ENCODE measurements at places on chromosomes 5 and 9.

DNA sequence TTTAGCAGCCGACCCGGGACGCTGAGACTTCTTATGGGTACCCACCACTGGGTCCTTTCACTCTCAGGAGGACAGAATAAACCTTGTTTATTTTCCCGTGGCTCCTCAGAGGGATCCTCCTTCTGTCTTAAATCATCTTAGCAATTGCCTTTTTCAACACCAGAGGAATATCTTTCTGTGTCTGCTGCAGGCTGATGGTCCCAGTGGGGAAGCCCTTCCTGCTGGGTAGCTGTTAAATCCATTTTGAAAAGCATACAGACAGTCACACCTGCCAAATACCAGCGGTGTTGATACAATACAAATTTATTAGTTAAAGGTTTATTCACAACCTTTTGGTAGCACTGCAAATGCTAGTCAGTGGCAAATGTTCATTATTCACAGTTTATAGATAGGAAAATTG is 222.9 kb downstream of the AOPEP start:
- DNase-seq = no peak

GRCh38 chr9:108136656-108137055 is 647.1 kb upstream of the KLF4 start:
- DNase-seq = no peak

DNA sequence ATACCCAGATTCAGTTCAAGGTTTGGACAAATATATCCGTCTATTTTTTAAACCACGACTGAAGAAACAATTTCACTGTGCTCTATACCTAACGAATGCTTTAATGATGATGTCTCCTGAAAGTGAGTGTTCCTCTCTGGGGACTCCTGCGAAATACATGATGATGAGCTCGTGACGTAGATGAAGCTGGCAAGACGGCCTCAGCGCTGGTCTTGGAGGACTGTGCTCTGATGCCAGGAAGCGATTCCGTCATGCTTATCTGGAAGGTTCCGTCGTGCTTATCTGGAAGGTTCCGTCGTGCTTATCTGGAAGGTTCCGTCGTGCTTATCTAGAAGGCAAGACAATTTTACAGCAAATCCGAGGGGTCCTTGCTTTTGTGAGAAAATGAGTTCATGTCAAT is 250.8 kb upstream of the IRX2 start:
- DNase-seq = no peak

DNA sequence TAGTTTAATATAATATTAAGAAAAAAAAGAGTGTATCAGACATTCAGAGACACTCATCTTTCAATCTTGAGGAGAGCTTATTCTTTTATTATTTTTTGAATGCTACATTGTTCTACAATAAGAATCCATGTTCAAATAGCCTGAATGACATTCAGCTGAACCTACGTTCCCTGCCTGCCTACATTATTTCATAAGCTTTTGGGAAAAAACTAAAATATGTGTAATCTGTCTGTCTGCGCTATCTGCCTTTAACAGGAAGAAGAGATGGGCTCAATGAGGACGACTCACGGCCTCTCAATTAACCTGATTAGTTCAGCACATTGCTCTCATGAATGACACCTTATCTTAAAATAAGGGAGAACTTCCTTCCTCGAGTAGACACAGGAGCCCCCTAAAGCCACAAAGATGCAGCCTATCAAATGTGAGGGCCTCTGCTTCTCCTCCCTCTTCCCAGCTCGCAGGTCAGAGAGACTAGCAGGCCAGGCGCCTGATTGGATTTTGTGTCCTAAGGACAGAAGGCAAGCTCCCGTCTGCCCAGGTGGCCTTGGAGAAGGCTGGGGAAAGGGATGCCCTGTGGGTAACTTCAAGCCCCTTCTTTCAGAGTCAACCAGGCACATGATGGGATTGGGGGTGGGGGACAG is 37.8 kb downstream of the EBF1 start:
- no peak for DNase-seq

- no peak for DNase-seq
Observed at GRCh38 chr5:125148706-125149105, 402.3 kb upstream of the ZNF608 start.

DNA sequence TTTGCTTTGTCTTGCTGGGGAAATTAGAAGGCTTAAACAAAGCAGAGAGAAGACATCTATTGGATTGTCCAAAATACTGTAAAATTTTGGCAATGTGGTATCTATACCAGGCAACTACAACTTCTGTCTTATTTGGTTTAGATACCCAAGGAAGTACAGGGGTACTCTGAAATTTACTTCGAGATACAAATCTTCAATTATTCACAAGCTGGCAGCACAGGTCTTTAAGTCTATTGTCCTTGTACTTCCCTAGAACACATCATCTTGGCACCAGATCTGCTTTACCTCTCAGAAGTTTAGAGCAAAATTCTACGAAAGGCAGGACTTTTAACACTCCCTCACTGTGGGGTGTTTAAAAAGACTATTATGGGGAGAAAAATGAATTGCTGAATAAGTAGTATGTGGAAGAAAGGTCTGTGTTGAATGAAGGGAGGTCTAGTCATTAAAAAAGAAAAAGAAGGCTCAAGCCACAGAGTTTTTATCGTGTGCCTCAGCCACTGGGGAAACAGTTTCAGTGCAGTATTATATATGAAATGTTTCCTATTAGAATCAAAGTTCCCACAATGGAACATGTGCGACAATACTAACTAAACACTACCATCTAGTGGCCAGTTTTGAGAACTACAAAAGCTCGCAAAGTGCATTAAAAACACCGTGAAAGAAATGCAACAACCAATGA is 93.7 kb downstream of the PDE4D start:
- no peak for DNase-seq

GRCh38 chr9:2726650-2727340 is 9.5 kb downstream of the KCNV2 start:
- DNase-seq = no peak

GRCh38 chr5:172769342-172769615 is 1.7 kb downstream of the DUSP1 start:
- no peak for DNase-seq

GRCh38 chr5:88833371-88834130 is 49.4 kb downstream of the MEF2C start:
- no peak for DNase-seq

GRCh38 chr9:7089406-7090193 is 331.8 kb downstream of the KDM4C start:
- no peak for DNase-seq

GRCh38 chr5:56480078-56480704 is 247.1 kb upstream of the ANKRD55 start:
- no peak for DNase-seq

DNA sequence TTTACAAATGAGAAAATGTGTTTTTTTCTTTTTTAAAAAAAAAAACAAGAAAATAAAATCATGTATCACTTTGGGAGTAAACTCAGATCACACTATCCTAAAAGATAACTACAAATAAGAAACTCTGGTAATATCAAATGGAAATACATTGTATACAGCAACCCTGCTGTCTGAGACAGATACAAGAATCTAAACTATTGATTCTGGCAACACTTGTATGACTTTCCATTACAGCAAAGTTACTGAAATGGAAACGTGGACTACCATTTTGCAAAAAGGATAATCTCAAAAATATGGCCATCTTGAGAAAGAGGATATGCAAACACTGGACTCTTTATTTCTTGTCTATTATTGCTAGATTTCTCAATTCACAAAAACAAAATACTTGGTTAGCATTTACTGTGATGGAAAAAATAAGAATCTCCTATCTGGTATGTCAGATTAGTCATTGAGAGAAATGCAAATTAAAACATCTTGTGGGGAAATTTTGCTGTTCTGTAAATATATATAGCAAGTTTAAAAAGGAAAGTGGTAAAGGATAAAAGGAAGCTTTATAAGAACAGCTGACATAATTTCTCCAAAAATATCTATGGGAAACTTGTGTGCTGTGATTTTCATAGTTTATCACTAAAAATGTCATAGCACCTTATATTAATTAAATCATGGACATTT is 112.9 kb upstream of the FER start:
- no peak for DNase-seq

DNA sequence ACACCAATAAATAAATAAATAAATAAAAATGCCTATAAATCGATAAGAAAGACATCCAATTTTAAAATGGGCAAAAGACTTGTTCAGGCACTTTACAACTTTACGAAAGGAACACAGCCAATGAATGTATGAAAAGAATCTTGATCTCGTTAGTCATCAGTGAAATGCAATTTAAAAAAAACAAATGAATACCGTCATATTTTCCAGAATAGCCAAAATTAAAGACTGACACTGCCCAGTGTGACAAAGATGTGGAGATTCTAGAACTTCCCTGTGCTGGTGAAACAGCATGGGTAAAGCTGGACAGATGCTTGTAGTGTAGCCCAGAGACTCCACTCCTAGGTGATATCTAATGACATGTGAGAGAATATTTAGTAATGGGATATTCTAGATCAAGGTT is 127.1 kb downstream of the GOLPH3 start:
- no peak for DNase-seq

GRCh38 chr5:143008809-143009521 is 238.8 kb downstream of the ARHGAP26 start:
- DNase-seq = peak; percentile 10

DNA sequence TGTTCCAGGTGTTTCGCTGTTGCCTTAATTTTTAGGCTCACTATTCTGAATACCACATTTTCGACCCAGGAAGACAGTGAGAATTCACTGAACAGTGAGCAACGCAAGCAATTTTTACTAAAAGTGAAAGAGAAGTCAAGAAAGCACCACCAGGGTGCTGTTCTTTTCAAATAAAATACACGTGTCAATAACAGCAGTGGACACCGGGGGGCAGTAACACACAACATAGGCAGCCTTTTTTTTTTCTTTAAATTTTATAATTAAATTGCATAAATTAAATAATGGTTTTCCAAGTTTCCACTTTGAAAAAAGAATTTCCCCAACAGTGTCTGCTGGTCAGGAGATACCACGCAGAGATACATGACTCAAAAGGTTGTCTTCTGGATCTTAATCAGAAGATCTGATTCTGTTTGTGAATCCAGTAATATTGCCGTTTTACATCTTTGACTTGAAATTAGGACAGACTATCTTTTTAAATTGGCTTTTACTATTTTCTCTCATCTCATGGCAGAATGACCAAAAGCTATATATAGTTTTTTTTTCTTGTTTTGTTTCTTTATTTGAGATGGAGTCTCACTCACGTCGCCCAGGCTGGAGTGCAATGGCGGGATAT is 47.1 kb upstream of the SH3GL2 start:
- no peak for DNase-seq

DNA sequence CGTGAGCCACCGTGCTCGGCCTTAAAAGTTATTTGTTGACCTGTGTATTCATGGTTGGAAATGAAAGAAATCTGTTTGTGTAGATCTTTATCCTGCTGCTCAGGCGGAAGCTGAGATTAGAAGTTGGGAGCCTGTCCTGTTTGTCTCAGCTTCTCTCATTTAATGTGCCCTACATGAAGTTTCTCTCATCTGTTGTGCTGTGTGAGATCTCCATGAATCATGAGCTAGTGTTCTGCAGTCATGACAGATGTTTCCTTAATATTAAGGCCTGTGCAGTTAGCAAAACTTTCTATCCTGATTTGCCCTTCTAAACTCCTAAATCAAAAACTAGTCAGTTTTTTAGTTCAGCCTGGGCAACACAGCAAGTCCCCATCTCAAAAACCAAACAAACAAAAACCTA is 59.5 kb downstream of the FAM78A start:
- DNase-seq = no peak

GRCh38 chr9:108311745-108312144 is 544.0 kb downstream of the ACTL7B start:
- no peak for DNase-seq

DNA sequence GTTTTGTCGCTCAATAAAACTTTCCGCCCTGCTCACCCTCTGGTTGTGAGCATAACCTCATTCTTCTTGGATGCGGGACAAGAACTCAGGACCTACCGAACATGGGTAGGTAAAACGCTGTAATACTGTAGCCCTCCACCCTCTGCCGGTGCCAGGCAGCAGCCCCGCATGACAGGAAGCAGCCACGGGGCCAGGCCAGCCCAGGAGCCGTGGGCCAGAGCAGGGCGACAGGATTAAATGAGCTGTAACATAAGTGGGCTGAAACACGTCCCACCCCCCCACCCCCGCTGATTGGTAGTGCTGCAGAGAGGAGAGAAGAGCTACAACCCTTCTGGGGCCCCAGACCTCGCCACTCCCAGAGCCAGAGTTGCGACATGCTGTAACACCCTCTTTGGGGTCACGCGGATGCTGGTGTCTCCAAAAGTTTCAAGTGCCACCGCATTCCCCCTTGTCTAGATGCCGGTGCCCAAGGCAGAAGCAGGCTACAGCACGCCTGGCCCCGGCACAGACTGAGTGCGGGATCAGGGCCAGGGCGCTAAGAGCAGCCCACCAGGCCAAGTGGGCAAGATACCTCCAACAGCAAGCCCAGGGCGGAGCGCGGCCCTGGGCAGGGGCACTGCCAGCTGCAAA is 81.8 kb downstream of the FBXW11 start:
- no peak for DNase-seq

DNA sequence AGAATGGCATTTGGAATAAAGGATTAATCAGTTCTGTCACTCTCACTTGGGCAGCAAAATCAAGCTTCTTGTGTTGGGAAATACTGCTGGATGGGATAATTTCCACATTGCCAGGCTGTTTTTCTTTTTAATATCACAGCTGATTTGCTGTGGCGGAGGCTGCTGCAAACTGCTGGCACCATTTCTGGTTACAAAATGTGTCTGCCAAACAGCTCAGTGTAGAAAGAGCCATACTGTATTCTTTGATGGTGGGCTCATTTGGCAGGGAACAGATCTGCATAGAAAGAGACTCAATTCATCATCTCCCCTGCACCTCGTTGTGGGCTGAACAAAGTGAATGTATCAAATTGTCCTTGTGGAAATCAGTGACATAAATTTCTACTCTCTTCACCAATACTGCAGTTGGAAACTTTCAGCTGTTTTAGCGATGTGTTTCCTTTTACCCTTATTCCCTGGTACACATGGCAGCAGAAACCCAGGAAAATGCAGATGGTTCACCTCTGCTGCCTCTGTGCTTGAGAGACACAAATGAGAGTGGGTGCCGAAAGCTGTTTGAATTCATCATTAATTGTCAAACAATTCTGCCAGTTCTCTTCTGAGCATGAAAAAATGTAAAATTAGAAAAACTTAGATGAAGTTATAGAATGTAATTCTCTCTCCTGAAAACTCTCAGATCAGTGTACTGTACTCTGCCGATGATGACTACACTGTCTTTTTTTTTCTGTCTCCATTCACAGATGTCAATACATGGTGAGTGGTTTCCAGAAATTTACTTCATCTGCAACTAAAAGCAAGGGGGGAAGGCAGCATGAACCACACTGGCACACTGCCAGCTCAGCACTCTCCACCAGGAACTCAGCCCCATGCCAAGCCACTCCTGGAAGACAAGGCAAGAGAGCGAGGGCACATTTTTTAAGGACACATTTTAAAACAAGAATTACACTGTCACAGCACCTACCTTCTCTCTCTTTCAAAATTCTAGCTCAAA is 75.0 kb downstream of the HMHB1 start:
- no peak for DNase-seq

- peak; percentile 51 for DNase-seq
Observed at GRCh38 chr9:131590907-131591844, 45.9 kb downstream of the PRRT1B start.

GRCh38 chr5:104556957-104557356 is 994.4 kb upstream of the NUDT12 start:
- DNase-seq = no peak
